GM12865 (cell line): ENCODE measurements at places on chromosomes 5 and 9.
A peak's percentile ranks its signal among the peaks of the same experiment; 100 is the strongest.

GRCh38 chr5:40410231-40410861, 269.4 kb upstream of the PTGER4 start:
- DNase-seq: peak; percentile 10

DNA sequence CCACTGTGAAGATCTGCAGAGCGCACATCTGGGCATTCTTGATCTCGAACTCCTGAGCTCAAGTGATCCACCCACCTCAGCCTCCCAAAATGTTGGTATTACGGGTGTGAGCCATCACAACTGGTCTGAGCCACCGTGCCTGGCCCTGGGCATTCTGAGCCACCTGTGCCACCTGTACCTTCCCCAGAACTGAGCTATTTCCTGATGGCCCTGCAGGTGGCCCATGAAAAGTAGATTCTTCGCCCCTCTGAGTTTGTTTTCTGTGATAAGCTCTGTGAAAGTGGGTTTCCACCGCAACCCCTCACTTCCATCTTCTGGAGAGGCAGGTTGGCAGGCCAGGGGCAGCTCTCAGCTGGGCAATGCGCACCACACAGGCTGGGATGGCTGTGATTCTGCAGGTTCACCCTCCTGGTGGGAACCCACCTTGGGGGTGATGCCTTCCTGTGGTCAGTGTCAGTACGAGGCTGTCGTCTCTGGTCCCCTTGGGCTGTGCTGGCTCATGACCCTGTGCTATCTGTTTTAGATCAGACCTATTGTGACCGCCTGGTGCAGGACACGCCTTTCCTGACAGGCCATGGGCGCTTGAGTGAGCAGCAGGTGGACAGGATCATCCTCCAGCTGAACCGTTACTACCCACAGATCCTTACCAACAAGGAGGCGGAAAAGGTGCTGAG, 11.3 kb downstream of the CARD19 start:
- no peak for DNase-seq

DNA sequence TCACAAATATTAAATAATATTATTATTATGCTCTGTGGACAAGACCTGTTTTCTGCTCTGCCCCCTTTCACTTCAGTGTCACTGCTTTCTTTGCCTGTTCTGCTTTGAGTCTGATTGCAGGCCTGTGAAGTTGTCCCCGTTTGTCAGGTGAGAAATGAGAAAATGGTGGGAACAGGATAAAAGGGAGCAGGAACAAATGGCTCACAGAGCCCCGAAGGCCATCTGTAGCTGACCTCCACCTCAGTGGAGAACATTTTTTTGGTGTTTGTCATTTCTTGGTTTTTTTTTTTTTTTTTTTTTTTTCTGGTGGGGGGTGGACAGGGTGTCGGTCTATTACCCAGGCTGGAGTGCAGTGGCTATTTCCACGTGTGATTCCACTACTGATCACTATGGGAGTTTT, 13.2 kb upstream of the S100Z start:
- DNase-seq: no peak

- peak; percentile 70 for DNase-seq
Observed at GRCh38 chr5:91059409-91059808, 323.7 kb downstream of the ARRDC3 start.
